ENCODE measurements at places on chromosomes 3 and 15.

DNA sequence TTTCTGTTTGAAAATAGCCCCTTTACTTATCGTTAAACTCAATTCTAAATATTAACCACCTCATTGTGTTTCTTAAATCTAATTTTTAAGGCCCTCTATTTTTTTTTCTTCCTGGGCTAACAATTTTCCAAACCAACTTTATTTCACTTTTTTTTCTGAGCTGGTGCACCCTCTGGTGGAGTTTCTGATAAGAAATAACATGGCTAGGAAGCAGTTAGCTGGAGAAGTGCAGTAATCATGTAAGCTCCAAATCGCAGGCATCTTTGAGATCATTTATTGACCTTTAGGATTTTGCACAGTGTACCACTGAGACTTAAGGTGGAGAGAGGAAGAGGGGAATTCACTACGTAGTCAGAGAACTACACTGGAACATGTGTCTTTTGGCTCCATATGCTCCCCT lies 6.4 kb downstream of the TMEM207 start:
- DNase-seq, result no peak

GRCh38 chr15:82750831-82751180 lies 41.1 kb upstream of the AP3B2 start:
- DNase-seq, result no peak

GRCh38 chr3:155244216-155244615 lies 49.3 kb downstream of the STRIT1 start:
- no peak for DNase-seq

DNA sequence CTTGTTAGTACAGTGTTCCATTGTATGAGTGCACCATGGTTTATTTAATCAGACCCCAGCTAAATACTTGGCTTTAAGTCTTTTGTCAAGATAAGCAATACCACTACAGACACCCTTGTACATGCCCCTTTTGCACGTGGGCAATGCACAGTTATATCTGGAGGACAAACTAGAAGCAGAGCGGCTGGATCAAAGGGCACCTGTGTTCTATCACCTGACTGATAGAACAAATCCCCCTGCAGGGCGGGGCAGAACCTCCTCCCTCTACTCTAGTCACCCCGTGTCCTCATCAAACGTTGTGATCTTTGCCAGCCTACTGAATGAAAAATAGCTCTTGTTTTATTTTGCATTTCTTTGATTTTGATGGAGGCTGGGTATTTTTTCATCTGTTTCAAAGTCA lies 314.9 kb downstream of the TLE3 start:
- peak; percentile 17 for DNase-seq

- no peak for DNase-seq
These were observed 158.7 kb downstream of the MTHFS start for GRCh38 chr15:79738143-79738542.

DNA sequence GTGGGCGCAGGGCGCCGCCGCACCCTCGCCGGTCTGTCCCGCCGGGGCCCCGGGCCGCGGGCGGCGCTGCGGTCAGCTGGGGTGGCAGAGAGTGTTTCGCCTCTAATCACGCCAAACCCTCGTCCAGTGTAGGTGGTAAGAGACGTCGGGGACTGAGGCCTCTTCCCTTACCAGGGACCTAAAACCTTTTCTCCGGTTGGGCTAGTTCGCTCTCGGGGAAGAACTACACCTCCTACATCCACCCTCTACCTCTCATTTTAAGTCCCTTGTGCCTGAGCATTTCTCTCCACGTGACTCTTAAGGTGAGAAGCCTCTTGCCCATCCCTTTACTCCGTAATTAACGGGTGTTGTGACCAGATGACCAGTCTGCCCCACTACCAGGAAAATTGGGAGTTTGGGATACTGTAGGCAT lies 520 bp downstream of the TMEM42 start:
- DNase-seq, result no peak
